Activated effector memory CD4-positive, alpha-beta T cell treated with Interleukin-2 at 50 U/mL for 16 hours (primary cell): ENCODE measurements at places on chromosomes 5 and 9.

DNA sequence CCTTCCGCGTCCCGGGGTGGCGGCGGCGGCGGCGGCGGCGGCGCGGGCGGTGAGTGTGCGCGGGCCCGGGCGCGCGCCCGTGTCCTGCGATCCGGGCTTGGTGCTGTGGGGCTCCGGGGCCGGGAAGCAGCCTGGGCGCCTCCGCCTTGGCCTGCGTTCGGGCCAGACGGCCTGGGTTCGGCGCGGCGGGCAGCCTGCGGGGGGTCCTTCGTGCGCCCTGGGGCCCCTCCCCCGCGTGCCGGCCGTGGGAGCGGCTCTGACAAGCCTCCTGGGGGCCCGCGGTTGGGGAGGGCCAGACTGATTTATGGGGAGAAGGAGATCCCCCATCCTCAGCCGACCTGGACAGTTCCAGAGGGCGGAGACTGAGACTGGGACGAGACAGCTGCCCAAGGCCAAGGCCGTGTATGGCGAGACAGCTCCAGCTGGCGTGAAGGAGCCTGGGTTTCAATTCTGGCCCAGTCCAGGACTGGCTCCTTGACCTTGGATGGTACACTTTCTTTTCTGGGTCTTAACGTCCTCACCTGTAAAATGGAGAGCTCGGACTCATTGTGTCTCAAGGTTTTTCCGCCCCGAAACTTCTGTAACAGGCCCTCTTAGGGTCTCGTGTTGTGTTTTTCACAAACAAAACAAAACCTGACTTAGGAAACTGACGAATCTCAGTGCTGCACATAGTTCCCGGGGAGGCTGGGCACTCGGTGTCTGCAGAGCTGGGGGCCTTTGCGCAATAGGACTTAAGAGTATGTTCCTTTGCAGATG, 603 bp downstream of the TMEM268 start:
- DNase-seq = no peak

DNA sequence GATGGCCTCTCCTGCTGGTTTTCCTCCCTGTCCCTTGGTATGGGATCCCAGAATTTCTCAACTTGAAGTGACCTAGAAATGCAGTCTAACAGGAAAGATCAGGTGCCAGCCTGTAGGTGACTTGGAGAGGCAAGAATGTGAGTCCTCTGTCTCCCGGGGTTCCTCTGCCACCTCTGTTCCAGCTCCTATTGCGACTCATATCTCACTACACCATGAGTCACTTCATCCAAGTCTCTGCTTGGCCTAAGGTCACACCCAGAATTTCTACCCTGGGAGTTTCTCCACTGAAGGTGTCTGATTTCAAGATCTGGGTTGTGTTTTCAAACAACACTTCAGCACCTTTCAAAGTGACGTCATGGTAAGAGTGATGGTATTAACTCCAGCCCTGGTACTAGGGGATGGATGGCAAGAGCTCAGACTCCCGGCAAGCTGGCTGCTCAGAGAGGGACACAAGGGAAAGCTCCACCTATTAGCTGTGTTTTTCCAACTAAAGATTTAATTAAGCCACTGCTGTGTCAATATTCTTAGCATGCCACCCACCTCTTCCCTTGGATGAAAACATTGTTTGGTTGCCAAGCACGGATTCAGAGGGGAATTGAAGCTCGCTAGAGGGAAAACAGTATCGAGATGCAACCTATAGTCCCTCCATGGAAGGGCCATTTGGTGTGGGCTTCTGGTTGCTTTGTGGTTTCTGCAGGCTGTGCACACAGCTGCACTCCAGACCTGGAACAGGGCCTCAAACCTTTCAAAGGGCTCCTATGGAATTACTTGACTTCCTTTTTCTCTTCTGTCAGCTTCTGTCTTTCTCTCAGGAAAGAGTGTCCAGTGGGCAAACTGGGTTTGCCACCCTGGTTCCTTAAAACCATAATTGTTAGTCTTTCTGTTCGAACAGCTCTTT, 205.7 kb downstream of the GAS1 start:
- no peak for DNase-seq

DNA sequence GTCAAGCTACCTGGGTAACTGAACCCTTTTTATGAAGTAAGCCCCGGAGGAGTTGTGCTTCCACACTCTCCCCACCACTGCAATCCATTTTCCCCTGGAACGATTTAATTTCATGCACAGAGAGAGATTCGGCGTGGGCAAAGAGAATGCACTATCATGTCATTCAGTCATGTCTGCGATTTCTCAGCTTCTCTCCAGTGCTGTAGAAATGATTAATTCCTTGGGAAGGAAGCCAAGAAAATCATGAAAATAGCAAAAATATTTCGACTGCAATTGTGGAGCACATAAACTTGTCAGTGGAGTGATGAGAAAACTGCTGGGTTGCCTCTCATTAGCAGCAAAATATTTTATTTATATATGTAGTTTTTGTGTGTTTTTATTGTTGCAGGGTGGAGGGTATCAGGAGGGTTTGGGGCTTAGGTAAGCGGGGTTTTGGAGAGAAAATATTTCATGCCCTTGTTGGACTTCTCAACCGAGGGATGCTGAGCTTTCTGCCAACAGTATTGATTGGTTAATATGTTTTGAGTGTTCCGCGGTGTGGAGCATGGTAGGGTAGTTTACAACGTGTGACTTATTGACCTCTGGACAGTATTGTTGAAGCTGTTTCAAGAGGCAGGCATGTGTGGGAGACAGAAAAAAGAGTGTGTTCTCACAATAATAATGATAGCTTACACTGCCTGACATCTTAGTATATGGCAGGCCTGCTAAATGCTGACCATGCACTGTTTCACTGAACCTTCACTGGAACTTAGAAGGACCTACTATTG, 69.3 kb downstream of the SGCD start:
- no peak for DNase-seq

GRCh38 chr5:176653401-176654385, 6.4 kb downstream of the TSPAN17 start:
- DNase-seq = no peak

DNA sequence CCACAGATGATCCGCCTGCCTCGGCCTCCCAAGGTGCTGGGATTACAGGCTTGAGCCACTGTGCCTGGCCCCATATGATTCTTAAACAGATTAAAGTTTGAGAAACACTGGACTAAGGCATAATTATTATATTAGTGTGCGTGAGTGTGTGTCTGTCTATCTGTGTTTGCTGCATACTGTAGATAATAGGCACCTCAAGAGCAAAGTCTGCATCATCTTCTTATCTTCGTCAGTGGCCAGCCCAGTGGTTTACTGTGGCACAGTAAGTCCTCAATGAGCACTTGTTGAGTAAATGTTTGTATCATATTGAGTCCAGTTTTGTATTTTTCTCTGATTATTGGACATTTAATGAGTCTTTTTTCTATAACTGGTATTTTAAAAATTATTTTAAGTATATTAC, 81.7 kb downstream of the ITGA1 start:
- DNase-seq = no peak

DNA sequence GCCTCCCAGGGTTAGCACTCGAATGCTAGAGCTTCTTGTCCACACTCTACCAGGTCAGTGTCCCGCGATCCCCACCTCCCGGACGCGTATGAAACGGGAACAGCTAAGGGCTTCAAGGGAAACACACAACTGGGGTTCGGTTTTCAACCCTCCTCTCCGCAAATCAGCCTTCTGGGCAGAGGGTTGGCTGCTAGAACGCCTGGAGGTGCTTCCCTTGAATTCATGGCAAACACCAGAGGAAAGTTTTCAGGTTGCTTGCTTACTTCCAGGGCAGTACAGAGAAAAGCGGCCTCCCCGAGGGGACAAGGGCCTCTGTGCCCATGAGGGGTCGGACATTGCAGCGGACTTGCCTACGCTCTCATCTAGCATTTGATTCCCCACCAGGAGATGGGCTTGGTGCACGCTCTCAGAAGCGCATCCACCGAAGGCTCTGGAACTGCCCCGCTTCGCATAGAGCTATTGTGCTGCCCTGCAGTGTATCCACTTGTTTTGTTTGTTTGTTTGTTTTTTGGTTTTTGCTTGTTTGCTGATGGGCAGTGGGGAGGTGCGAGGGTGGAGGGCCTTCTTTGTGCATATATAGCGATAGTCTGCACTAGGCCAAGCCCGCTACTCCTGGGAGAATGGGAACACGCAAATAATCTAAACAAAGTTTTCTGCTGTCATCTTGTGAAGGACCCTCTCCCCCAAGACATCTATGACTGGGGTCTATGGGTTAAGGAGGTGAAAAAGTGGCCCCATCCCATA, 1.3 kb upstream of the DMRT3 start:
- DNase-seq = no peak

DNA sequence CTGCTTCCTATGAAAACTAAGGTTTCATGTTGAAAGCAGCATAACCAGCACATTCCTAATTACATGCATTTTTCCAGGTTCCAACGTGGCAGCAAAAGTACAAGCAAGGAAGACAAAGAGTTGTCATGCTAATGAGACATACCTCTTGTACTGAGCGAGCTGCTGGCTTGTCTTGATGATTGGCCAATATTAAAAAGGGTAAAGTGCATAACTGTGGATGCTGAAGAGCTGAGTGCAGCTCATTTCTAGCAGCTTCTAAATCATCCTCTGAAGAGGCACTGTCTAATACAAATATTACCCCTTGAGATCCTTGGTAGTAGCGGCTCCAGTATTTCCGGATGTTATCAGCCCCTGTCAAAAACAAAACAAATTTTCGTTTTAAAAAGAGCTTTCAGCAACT, 197.3 kb downstream of the ARL15 start:
- no peak for DNase-seq

DNA sequence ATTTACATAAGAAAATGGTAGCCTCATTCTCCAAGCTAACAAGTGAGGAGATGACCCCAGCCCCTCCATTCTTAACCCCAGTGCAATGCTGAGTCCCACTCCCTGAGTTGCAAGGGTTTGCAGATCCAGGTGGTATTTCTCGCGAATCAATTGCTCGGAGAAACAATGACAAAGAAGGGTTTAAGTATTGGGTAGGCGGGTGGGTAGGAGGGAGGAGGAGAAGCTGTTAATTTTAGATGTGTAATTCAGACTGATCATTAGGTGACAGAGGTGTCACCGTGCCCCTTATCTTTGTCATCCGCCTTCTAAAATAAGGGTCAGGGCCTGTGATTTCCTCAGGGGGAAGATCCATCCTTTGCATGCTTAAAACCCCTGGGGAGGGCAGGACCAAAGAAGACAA, 17.0 kb upstream of the SH3RF2 start:
- DNase-seq = no peak

- no peak for DNase-seq
Measured at GRCh38 chr5:6358434-6358820, 19.9 kb downstream of the MED10 start.

GRCh38 chr5:56145106-56145505, 88.0 kb downstream of the ANKRD55 start:
- DNase-seq = no peak

DNA sequence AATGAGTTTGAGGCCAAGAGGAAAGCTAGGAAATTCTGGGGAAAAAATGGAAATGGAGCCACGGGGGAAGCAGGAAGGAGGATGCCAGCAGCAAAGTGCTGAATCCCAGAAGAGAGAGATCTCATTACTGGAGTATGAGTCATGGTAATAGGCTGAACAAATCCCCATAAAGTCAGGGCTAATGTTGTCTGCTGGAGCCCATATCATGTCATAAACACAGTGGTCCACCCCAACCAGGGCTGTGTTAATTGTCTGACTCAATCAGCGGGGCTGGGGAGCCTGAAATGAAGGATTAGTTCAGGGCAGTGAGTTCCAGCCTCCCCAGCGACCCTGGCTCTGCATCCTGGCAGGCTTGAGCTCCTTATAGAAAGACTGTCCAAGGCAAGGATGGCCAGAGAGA, 68.8 kb downstream of the TLR4 start:
- DNase-seq = no peak
